ENCODE measurements at places on chromosomes 1 and 21.

- no peak for DNase-seq
Measured at GRCh38 chr1:50977575-50978143, 7.6 kb downstream of the CDKN2C start.

DNA sequence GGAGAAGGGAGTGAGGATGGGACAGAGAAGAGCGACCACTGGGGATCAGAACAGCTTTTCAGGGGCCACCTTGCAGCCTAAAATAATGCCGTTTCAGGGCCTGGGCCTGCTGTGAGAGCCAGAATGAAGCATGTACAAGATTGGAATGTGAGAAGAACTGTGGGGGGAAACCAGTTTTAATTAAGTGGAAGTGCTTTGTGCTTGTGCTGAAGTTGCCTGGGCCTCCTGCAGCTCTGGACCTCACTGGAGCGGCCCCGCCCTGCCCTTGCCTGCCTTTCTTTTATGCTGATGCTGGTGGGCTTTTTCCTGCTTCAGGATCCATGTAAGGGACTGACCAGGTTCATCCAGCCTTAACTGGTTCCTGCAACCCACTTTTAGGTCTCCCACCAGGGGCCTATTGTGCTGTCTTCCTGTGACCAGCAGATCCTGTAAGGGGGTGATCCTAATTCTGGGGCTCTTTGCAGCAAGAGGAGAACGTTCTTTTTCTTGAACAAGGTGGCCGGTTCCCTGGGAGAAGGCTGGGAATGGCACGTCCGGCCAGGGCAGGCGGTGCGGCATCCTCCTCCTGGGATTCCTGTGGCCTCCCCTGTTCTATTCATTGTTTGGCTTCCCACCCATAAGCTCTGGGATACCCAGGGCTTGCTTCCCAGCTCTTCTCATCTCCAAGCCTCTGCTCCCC lies 3.2 kb downstream of the C1orf226 start:
- no peak for DNase-seq

- peak; percentile 49 for DNase-seq
Measured at GRCh38 chr1:7070389-7071029, 285.3 kb downstream of the CAMTA1 start.

DNA sequence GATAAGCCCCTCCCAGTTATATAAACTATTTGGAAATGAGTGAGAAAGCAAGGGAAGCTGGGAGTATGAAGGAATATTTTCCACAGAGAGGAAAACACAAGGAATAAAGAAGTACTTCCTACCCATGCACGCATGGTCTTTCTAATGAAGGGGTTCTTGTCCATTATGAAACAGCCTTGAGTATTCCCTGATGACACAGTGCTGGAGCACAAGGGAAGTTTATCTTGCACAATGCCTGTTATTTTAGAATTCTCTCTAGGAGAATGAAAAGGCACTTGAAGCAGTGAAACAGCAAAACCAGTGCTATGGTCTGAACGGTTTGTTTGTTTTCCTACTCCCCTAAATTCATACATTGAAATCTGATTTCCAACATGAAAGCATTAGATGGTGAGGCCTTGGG lies 38.6 kb upstream of the ADAMTS1 start:
- DNase-seq, result no peak

DNA sequence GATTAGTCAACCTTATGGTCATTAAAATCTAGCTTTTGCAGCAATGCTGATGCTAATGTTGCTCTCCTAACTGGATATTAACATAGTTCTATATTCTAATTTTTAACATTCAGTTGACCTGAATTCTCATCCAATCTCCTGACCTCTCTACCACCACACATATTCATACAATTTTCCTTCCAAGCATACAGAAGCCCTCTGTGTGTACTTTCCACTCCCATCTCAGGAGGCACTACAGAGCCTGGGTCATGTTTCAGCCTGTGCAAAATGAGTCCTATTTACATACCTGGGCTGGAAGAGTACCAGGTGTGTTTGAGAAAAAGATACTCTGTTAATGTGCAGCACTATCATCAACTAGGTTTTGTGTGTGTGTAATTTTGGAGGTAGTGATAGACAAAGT lies 486.3 kb downstream of the NEGR1 start:
- DNase-seq, result no peak

DNA sequence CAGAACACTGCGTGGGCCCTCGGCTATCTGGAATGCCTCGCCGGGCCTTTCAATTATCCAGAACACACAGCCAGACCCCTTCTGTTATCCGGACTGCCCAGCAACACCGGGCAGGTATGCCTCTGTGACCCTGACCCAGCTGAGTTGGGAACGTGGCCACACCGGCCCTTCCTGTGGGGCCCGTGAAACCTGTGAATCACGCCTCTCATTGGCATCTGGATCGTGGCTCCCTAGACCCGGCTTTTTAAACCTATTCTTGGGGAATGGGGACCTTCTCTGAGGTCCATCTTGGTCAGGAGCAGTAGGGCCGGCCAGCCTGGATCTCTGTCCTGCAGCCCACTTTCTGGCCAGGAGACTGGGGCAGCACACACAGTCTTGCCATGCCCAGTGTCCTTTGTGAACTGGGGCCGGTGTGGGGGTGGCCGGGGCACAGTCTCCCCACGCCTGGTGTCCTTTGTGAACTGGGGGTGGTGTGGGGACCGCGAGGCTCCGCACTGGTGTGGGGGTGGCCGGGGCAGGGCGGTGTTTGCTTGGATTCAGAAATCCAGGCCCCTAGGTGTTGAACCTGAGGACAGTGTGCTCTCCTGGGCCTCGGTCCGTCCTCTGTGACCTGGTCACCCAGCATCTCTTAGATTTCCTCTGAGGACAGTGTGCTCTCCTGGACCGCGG lies 11.1 kb downstream of the COL18A1 start:
- no peak for DNase-seq

DNA sequence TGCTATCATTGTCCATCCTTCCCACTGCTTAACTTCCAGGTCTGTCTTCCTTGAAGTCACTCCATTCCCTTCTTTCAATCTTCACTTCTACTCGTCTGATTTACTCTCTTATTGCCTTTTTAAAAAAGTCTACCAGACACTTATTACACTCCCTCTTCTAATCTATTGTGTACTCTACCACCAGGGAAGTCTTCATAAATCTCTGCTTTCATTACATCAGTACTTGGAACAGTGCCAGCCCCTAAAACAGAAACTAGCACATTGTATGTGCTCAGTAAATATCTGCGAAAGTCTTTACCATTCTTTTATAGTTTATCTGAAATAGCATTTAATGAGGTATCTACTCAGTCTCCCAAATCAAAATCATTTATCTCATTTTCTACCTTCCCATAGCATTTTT lies 236.4 kb downstream of the USH2A start:
- DNase-seq, result no peak

DNA sequence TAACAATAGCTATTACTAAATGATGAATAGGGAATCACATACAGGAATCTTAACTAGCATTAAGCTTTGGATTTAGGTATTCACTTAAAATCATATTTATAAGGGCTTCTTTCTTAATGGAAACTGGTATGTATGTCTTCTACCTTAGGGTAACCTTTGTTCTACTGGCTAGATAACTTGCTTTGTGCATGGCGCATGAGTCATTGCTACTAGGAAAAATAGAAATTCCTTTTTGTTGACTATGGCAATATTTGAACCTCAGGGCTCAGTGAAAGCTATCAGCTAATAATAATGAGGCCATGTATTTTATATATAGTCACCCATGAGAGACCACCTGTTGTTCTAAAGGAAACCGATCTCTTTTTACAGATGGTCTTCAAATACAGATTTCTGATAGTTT lies 72.5 kb downstream of the RPS6KC1 start:
- DNase-seq, result no peak

DNA sequence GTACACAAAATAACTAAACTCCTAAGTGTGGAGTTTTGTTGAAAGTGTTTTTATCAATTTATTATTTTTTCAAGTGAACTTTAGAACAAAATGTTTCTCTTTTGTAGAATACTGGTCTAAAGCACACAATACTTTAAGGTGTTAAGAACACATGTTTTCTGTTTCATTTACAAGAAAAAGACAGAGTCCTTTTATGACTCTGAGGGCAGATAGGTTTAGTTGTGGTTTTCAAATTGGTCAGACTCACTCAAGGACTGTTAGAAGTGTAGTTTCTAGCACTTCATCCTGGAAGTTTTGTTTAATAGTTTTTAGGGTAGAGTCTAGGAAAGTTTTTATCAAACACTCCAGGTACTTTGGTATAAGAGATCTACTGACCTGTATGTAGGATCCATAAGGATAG lies 376.5 kb downstream of the LRRIQ3 start:
- DNase-seq, result no peak

DNA sequence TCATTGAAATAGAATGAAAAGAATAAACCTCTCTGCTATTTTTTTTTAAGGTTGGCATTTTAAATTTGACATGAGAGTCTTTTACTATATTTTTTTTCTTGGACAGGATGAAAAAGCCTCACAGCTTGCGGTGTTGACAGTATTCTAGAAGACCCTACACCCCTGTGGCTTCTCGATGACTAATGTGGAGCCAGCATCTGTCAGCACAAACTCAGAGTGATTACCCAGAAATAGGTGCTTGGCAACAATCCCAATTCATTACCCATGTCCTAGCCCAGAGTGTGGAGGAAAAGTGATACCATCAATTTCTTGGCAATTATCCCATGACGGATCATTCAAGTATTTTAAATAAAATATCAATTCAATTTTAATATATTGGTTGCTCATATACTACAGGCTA lies 186.8 kb upstream of the MAP1LC3C start:
- DNase-seq, result no peak

DNA sequence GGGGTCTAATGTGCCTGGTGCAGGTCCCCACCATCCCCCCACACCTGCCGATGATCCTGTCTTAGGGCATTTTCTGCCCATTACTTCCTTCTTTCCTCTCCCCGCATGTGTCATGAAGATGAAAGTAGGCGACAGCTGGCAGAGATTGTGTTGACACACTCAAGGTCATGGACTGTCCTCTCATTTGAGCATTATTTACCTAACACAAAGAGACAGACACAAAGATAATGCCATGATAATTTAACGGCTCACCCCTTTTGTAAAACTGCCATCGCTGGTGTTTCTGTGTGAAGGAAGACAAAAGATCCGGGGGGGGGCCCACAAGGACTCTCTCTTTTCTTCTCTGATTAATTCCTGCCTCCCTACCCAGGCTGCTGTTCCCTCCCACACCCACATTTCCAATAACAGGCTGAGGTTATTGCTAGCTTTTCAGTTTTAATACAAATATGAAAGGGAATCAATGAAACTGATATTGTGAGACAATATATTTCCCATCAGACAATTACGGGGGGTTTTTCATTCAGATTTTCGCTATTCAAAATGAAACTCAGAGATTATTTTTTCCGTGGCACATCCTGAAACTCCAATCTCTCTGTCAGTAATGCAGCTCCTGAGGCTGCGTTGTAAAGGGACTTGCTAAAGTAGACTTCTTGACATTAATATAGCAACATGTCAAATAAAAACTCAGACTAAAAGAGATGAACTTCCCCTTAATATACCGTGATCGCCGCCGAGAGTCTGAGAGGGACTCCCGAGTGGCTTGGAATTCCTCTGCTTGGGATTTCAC lies 561.1 kb downstream of the NPHP4 start:
- DNase-seq, result no peak

- DNase-seq, result no peak
Measured at GRCh38 chr1:92536211-92536979, 49.7 kb upstream of the GFI1 start.
